ENCODE measurements at places on chromosomes 6 and 20. TPM values are rescaled to one million over a fixed set of nuclear protein-coding genes. Genes with fewer than 3 reads are reported as not detected.

Gene SLPI
- 2.8 TPM for total RNA-seq

Gene CDH22
- total RNA-seq = not detected

Gene PBOV1
- not detected for total RNA-seq

Gene PLCB1
- total RNA-seq = 24.9 TPM

Gene IBTK
- 36.2 TPM for total RNA-seq

Gene FOXQ1
- 2.2 TPM for total RNA-seq

Gene SGK2
- not detected for total RNA-seq

Gene INSM1
- not detected for total RNA-seq

Gene NOX3
- not detected for total RNA-seq

Gene IRF4
- 0.63 TPM for total RNA-seq

Gene C2
- total RNA-seq = 2.0 TPM

Gene MYMX
- not detected for total RNA-seq

Gene TSHZ2
- 0.63 TPM for total RNA-seq

Gene DOK5
- total RNA-seq = 26.8 TPM

Gene EBF4
- 0.16 TPM for total RNA-seq

Gene BPI
- total RNA-seq = 0.32 TPM

Gene LST1
- total RNA-seq = 0.09 TPM

Gene ECT2L
- 0.09 TPM for total RNA-seq

Gene GPX5
- not detected for total RNA-seq

Gene FLRT3
- 1.6 TPM for total RNA-seq

Gene EYA2
- 2.4 TPM for total RNA-seq

Gene MMUT
- 16.2 TPM for total RNA-seq

Gene PSMF1
- total RNA-seq = 19.1 TPM

Gene STMND1
- not detected for total RNA-seq

Gene ACTL10
- total RNA-seq = 1.9 TPM

Gene PHF20
- total RNA-seq = 24.7 TPM

Gene PAX1
- total RNA-seq = not detected

Gene LY6G6C
- not detected for total RNA-seq

Gene PTK7
- 151 TPM for total RNA-seq

Gene COL9A1
- total RNA-seq = not detected

Gene SCRT2
- total RNA-seq = not detected

Gene C6orf58
- total RNA-seq = not detected

Gene OLIG3
- total RNA-seq = not detected

Gene EEF1E1
- total RNA-seq = 22.9 TPM

Gene BPHL
- 16.7 TPM for total RNA-seq

Gene SLC12A5
- total RNA-seq = under 0.01 TPM
